ENCODE measurements at places on chromosomes 3 and 15.

DNA sequence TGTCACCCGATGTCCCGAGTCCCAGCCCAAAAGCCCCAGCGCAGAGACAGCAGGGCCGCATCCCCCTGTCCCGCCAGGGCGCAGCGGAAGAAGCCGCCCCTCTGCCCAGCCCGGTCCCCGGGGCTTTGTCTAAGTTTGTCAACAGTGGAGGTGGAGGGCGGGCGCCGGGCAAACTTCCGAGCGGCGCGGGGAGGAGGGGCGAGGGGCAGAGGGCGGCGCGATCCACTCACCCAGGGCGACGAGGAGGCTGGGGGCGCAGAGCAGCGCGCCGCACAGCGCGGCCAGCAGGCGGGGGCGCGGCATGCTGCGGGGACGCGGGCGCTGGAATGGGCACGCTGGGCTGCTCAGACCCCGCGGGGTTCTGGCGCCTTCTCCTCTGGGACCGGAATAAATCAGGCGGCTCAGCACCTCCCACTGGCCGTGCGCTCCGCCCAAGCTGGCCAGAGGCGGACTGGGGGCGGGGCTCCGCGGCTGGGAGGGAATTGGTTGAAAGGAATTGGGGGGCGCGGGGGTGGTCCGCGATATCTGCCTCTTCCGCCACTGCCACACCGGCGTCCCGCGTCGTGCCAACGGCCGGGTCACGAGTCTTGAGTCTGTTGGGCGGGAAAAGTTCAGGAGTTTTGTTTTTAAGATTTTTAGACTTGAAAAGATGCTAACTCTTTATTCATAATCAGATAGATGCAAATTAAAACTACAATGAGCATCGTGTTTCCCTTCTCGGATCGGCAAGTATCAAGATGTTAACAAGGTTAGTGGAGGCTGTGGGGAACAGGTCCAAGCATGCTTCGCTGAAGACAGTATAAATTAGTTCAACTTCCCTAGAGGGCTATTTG is at the start of gene MFGE8:
MFGE8 (minus strand) TSS at position 363 of the 833 bp plus-strand sequence; CDS start at position 303, 60 bp downstream.
- peak; percentile 69 for DNase-seq

DNA sequence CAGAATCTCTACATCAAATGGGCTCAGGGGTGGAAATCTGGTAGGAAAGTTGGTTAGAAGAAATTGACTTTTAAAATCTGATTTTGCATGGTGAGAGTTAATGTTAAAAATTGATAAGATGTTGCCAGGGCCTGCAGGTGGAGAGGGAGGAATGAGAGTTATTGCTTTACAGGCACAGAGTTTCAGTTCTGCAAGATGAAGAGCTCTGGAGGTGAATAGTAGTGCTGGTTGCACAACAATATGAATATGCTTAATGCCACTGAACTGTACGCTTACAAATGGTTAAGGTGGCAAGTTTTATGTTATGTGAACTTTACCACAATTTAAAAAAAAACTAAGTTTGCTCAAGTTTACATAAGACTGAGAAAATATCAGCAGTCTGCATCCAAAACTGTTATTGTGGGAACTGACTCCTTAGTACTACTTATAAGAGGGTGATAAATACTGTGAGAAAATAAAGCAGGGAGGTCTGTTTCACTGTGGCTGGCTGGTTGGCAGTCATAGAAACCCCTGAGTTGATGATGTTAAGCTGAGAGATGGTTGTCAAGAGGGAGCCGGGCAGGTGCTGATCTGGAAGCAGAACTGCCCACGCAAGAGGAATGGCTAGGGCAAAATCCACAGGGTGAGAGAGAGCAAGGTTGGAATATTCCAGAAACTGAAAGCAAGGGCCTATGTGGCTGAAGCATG is 144.9 kb downstream of the EDEM1 start:
- no peak for DNase-seq

DNA sequence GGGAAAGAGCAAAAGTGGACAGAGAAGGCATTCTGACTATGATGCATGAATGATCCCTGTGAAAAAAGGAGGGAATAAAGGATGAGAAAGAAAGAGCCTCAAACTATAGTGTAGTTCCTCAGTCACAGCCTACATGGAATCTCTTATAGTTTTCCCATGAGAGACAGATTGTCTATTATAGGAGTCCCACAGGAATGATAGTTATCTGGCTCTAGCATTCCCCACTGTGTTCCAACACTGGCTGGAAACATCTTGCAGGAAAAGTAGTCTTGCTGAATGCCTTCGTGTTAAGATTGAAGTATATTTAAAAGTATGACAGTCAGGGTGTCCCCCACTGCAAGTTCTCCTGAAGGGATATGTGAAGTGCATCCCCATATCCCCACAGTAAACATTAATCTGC is 641.5 kb upstream of the NECTIN3 start:
- no peak for DNase-seq

GRCh38 chr3:40631341-40631995 is 106.7 kb downstream of the ZNF621 start:
- DNase-seq = no peak

GRCh38 chr3:59366218-59366617 is 316.4 kb upstream of the CFAP20DC start:
- DNase-seq = no peak

- no peak for DNase-seq
Measured at GRCh38 chr3:156819842-156820691, 6.1 kb upstream of the LEKR1 start.

DNA sequence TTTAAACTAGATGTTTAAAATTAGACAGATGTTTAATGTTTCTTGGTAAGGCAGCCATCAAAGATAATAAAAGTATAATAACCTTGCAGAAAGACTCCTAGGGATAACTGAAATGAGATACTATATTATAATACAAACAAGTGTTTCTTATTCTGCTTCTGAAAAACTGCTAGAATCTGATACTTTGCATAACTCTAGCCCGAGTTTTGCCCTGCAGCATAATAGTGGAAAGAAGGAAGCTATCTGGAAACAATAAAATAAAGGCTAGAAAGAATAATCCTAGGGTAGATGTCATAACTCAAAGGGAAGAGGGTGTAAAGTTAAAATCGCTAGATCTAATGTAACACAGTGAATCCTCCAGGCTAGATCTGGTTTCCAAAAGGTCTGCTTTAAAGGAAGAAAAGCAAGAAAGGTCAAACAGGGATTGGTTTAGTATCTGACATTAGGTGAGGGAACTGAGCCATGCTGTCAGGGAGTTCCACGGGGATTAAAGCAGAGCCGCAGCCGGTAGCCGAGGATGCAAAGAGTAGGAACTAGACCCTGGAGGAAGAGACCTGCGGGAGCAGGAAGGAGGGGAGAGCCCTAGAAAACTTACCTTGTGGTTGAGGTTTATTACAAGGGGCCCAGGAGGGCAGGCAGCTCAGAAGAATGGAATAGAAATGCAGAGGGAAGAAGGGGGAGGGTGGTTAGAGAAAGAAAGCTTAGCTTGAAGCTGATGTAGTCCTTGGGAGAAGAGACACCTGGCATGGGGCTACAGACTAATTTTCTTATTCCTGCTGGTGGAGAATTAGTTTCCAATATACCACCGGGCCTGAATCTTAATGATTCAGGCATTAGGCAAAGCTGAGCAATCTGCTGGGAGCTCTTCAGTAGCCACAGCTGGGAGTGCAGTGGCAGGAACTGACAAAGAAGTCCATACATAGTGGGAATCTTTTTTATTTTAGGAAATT is 46.1 kb upstream of the TUSC7 start:
- no peak for DNase-seq

DNA sequence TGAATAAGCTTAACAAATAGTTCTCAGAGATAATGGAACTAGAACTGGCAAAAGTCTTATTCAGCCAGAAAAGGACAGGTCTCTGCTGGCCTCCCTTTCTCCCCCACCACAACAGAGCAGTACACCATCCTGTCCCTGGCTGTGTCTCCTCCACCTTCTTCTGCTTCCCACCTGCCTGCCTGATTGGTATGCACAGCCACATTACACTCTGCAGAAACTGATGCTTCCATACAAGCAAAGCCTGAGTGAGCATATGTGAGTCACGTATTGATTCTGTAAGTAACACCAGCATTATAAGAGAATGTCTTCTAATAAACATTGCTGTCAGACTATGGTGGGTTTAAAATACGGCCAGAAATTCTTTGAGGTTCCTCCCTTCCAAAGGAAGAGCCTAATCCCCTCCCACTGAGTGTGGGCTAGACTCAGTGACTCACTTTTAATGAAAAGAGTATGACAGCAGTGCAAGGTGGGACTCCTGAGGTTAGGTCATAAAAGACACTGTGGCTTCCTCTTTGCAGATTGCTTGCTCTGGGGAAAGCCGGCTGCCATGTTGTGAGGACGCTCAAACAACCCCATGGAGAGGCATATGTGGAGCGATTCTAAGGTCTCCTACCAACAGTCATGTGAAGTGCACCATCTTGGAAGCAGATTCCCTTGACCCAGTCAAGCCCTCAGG is 44.4 kb downstream of the ANXA2 start:
- DNase-seq = no peak

DNA sequence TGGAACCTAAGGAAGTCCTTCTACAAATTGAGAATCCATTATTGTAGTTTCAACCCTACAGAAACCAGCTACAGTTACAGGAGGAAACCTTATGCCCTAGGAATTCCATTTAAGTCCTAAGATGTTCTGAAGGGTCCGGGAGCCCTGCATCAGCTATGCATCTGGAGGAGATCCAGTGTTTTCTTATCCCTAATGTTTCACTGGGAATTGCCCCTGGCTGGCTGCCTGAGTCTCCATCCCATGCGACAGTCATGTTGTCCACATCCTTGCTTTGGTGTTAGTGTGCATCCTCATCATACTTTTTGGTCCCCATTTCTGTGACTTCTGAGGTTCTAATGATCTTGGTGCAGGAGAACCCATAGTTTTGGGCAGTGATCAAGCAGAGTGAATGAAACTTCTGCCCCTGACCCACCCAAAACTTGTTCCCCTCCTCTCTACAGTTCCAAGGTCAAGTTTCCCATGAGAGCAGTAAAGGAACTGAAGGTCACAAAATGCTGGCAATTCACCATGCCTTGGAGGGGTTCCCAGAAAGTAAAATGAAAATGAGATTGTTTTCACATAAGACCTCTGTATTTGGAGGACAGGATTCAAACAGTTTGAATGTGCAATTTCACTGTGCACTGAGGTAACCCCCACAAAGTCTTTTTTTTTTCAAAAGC is 121.9 kb upstream of the PHLDB2 start:
- no peak for DNase-seq

GRCh38 chr3:192365571-192365970 is 361.8 kb downstream of the FGF12 start:
- no peak for DNase-seq

GRCh38 chr15:32733281-32733680 is 15.5 kb downstream of the GREM1 start:
- DNase-seq = no peak

DNA sequence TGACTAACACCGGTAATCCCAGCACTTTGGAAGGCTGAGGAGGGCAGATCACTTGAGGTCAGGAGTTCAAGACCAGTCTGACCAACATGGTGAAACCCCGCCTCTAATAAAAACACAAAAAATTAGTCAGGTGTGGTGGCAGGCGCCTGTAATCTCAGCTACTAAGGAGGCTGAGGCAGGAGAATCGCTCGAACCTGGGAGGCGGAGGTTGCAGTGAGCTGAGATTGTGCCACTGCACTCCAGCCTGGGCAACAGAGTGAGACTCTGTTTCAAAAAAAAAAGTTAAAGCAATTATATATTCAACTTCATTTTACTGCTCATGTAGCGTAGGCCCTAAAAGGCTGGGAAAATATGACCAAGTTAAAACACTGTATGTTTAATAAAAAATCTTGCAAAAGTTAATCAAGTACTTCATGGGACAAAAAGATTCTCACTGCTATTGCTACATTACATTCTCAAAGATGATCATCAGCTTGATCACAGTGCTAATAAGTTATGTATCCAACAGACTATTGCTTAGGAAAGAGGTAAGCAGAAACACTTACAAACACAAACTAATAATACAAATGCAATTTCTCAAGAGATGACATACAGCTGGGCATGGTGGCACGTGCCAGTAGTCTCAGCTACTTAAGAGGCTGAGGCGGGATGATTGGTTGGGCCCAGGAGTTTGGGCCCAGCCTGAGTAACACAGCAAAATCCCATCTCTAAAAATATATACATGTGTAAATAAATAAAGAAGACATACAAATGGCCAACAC is 2.7 kb downstream of the COPS2 start:
- DNase-seq = no peak

DNA sequence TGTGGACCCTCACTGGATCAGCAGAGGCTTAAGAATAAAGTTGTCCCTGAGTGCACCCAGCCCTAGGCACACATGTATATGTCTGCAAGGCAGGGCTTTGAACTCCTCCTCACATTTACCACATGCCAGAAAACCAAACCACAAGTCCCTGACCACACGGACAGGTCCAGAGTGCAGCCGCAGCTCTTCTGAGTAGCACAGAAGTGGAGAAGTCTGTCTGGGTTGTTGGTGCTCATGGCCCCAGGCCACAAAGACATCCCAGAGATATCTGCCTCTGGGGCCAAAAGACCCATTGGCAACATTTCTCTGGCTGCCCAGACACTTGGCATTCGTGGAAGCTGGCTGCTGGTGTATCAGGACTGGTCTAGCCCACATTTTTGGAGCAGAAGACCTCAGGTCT is 17.4 kb downstream of the SUSD5 start:
- DNase-seq = no peak

- DNase-seq = no peak
Measured at GRCh38 chr3:169145540-169146178, 517.9 kb downstream of the MECOM start.

DNA sequence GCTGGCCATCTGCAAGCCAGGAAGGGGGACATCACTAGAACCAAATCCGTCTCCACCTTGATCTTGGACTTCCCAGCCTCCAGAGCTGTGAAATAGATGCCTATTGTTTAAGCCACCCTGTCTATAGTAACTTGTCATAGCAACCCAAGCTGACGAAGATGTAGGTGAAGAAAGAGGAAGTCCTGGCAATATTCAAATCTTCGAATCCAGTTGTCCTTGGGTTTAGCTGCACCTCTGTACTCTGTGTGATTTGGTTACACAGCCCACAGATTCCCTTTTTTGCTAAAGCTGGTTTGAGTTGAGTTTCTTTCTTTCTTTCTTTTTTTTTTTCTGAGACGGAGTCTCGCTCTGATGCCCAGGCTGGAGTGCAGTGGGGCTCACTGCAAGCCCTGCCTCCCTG is 68.0 kb upstream of the XCR1 start:
- DNase-seq = no peak

DNA sequence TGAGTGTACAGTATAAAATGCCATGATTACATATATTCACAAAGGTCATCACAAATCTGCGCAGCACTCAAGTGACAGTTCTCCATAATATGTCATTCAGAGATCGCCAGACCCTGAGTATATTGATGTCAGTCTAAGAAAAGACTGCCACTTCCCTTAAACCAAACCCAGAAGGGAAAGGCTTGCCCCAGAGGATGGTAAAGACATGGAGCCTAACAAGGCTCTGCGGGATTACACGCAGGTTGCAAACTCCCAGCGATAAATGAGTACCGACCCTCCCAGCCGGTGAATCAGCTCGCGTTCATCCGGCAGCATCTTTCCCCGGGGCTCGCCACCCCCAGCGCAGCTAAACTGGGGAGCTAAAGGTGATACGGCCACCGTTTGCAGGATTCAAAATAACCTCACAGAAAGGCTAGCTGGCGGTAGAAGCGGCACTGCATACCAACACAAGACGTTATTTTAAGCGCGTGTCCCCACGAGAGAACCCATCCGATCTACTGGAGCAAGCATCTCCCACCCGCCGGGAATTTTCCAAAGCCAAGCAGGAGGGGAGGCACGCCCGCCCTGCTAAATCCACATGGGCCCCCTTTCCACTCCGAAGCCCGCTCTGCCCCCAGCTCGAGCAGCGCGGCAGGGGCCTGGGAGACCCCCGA is 643 bp downstream of the MYO5A start:
- DNase-seq = peak; percentile 36

- no peak for DNase-seq
Measured at GRCh38 chr3:180062771-180063170, 26.0 kb upstream of the PEX5L start.
